Heart right ventricle (tissue), 16 donors: ENCODE measurements at places on chromosomes 3 and 15. TPM values are rescaled to one million over a fixed set of nuclear protein-coding genes. Genes with fewer than 3 reads are reported as not detected.

GRCh38 chr3:10774129-10774670 lies 41.8 kb upstream of the SLC6A11 start:
- H3K27me3 ChIP-seq = peaks cover 21% of the 10 kb centered on the region
- no peak overlapping the region for H3K4me3 ChIP-seq
- H3K4me1 ChIP-seq = no peaks in the 10 kb centered on the region
- no peaks in the 10 kb centered on the region for H3K36me3 ChIP-seq

Gene ADIPOQ
- polyA plus RNA-seq = 6.5 TPM

Gene HYAL1
- 70.5 TPM for polyA plus RNA-seq

GRCh38 chr3:14488286-14489041 lies 51.7 kb downstream of the GRIP2 start:
- H3K4me3 ChIP-seq = no peak overlapping the region
- no peaks in the 10 kb centered on the region for H3K36me3 ChIP-seq
- H3K27ac ChIP-seq = no peak overlapping the region
- no peak for DNase-seq
- H3K27me3 ChIP-seq = no peaks in the 10 kb centered on the region

DNA sequence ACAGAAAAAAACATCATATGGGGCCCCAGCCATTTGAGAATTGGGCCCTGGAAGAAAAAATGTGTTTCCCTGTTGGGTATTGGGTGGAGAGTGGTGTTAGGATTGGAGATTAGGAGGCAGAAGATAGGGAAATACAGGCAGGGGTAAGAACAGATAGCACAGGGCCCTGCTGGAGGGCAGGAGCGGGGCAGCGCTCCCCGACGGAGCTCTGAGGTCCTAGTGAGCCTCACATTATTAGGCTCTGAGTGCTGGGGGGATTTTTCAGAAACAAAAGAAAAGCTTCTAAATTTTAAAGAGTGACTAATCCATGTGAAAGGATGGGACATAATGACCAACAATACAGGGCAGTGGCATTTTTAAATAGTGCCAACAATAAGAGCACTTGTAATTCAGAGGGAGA lies 241.2 kb downstream of the SOX2 start:
- H3K27ac ChIP-seq = no peak overlapping the region
- H3K36me3 ChIP-seq = no peaks in the 10 kb centered on the region
- no peak for DNase-seq
- no peaks in the 10 kb centered on the region for H3K27me3 ChIP-seq
- H3K4me3 ChIP-seq = no peak overlapping the region
